ENCODE measurements at places on chromosomes 7 and 10. TPM values are rescaled to one million over a fixed set of nuclear protein-coding genes. Genes with fewer than 3 reads are reported as not detected.

DNA sequence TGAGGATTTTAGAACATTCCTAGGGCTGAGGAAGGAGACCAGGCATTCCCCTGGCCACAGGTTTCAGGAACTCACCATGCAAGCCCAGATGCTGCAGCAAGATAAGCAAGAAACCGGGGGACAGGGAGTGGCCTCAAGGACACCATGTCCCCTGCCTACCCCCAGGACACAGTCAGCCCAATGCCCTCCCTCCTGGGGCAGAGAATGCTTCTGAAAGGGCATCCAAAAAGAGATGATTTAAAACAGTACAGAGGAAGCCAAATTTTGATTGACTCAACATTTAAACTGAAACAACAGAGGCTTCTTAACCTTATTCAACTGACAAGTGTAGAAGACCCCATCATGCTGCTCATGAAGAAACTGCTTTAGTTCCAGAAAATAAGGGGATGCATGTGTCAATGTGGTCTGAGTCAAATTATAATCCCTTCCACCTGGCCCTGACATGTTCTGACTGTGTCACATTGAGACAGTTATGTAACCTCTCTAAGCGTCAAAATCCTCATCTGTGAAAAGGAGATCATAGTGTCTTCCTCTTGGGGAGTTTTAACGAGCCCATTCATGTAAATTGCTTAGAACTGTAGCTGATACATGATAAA is 60.0 kb downstream of the ICA1 start:
- no peak for DNase-seq

- no peak for DNase-seq
Observed at GRCh38 chr7:139854803-139855497, 25.9 kb downstream of the TBXAS1 start.

- peak; percentile 36 for DNase-seq
Observed at GRCh38 chr10:70843776-70844489, 28.2 kb downstream of the SGPL1 start.

EGR2 gene
- 0.94 TPM for polyA plus RNA-seq

- no peak for DNase-seq
Observed at GRCh38 chr7:47153576-47153975, 428.3 kb downstream of the TNS3 start.

Measured in cardiac muscle cell (in vitro differentiated cells and primary cell).